Bone marrow (tissue), 2 donors: ENCODE measurements at places on chromosomes 2 and 18.

DNA sequence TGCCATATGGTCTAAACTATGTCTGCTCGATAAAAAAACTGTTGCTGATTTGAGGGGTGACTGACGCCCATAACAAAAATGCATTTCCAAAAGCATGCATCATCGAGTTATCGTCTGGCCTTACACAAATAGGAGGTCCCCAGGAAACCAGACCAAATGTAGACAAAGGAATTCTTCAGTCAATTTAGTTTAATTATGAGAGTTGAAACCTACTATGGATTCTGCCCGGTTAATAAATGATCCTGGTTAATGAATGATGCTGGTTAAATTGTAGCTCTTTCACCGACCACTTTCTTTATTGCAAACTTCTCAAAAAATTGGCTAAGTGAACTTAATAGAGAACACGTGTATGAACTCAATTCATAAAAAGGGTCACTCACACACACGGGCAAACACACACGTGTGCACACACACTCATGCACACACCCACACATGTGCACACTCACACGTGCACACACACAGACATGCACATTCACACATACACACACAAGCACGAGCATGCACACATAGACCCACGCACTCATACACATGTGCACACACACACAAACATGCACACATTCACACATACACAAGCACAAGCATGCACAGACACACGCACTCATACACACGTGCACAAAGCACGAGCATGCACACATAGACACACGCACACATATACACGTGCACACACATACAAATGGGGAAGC lies 59.0 kb upstream of the SALL3 start:
- DNase-seq, result no peak

- DNase-seq, result no peak
Measured at GRCh38 chr2:106551417-106552130, 64.4 kb downstream of the CD8B2 start.

DNA sequence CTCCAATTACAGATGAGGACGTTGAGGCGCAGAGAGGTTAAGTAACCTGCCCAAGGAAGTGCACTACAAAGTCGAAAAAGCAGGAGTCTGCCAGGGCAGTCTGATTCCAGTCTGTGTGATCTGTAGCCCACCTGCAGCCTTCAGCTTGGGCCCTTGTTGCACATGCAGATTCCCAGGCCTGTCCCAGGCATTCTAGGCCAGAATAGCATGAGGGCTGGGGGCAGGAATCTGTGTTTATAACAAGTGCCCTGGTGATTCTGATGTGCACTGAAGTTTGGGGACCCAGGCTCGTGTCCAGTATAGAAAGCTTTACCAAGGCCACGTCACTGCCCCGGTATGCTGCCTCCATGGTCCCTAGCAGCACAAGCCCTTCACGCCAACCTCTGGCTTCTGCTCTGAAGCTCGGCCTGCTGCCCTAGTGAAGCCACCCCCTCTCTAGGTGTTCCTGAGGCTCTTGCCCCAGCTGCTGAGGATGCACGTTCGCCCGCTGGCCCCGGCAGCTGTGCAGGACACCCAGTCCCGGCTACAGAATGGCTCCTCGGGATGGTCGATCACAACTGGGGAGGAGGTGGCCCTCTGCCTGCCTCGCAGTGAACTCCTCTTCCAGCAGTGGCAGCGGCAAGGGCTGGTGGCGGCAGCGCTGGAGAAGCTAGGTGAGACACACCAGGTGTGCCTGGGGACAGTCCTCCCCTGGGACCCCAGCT lies 4.6 kb downstream of the CHRNG start:
- no peak for DNase-seq

DNA sequence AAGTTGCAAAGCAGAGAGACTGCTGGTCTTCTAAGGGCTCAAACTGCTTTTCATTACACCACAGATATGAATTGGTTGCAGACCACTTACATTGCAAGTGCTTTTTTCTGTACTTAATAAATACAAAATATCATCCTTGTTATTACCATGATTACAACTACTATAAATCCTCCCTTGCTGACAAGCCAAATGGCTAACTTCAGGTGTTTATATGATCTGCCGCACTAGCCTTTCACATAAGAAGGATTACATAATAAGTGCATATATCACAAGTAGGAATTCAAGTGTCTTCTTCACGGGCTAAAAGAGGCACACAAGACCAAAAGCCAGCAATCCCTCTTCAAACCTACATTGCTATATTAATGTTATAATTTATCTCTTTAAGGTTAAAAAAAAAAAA lies 373.0 kb downstream of the ZEB2 start:
- no peak for DNase-seq

GRCh38 chr2:24994146-24994724 lies 22.5 kb upstream of the DNAJC27 start:
- DNase-seq, result no peak
